ENCODE measurements at places on chromosomes 16 and 17.

DNA sequence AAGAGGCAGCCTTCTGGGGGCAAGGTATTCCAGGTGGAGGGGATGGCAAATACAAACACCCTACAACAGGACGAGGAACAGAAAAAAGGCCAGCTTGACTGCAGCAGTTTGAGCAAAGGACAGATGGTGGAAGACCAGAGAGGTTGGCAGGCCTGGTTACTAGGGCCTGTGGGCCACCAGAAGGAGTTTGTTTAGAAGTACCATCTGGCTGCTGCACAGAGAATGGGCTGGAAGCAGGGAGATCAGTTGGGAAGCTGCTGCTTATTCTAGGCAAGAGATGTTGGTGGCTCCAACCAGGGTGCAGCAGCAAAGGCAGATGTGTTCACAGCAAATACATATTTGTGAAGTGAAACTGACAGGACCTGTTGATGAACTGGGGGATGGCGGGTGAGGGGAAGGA lies 2.9 kb upstream of the YPEL2 start:
- no peak for DNase-seq

GRCh38 chr16:23857881-23858269 lies 22.1 kb downstream of the PRKCB start:
- no peak for DNase-seq

GRCh38 chr16:56989988-56990387 lies 631 bp downstream of the NLRC5 start:
- no peak for DNase-seq

DNA sequence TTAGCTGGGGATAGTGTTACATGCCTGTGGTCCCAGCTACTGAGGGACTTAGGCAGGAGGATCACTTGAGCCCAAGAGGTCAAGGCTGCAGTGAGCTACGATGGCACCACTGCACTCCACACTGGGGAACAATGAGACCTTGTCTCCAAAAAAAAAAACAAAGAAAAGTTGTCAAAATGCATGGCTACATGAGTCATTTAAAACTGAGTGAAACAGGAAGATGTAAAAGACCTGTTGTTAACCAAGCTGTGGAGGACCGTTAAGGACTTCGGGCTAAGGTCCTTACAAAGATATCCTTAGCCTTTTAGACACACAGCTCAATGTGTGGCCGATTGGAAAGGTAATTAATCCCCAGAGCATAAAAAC lies 25.1 kb downstream of the ZP2 start:
- no peak for DNase-seq

- no peak for DNase-seq
These were observed 26.1 kb upstream of the HOXB13 start for GRCh38 chr17:48754500-48755261.

- peak; percentile 95 for DNase-seq
These were observed 1.2 kb upstream of the METTL26 start for GRCh38 chr16:637081-638018.

DNA sequence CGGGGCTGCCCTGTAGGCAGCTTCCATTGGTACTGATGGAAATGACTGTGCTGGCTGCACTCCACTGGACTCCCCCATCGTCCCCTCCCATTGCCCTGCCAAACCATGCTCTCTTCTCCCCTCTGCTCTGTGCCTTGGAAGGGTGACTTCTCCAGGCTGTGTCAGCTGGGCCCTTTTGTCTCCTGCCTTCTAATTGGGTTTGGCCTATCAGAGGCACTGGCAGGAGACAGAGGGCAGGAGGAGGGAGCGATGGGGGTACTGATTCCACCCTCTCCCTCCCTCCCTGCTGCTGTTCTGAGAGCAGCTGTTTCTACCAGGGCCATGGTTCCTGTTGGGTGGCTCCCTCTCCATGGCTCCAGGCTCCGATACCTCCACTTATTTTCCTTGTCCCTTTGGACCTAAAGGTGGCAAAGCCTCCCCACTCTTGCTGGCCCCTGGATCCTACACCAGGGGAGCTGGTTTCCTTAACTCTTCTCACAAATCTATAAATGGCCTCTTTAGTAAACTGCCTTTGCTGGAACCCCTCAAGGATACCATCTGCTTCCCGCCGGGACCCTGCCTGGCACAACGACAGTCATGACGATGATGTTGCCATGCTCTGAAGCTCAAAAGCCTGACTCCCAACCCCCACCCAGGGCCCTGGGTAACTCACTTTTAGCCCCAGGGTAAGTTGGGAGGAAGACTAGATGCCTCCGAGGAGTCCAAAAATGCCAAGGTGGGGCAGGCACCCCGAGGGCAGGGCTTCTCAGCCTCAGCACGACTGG lies 123.8 kb upstream of the RPL38 start:
- no peak for DNase-seq

- no peak for DNase-seq
These were observed 6.6 kb downstream of the TMEM114 start for GRCh38 chr16:8583732-8584131.

- peak; percentile 45 for DNase-seq
These were observed 40.1 kb downstream of the HIC1 start for GRCh38 chr17:2094891-2095535.

DNA sequence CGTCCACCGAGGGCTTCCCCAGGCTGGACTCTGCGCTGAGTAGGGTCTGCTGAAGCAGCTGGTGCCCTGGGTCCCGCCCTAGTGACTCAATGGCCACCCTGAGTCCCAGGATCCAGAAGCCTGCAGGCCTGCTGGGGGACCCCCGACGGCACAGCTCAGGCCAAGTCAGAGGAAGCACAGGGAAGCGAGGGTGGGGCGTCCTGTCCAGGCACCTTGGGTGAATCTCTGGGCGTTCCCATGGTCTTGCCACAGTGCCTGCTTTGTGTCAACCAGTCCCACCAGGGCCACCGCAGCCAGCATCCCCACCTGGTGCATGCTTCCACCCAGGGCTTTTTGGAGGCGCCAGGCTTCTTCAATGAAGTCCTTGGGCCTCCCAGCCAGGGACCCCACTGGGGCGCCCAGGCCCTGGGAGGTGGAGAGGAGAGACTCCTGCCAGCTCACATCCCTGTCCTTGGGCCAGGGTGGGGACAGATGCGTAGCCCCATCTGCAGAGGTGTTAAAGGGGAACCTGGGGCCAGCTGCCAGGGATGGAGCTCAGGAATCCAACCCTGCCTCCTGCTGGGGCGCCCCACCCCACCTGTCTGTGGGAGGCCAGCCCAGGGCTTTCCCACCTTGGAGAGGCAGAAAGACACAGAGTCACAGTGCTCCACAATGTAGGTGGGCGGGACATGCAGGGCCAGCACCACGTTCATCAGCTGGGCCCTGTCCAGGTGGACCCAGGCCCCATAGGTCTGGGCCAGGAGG lies 17.8 kb downstream of the TMEM235 start:
- DNase-seq: no peak

- no peak for DNase-seq
These were observed 4.5 kb downstream of the PCGF2 start for GRCh38 chr17:38743556-38744171.

DNA sequence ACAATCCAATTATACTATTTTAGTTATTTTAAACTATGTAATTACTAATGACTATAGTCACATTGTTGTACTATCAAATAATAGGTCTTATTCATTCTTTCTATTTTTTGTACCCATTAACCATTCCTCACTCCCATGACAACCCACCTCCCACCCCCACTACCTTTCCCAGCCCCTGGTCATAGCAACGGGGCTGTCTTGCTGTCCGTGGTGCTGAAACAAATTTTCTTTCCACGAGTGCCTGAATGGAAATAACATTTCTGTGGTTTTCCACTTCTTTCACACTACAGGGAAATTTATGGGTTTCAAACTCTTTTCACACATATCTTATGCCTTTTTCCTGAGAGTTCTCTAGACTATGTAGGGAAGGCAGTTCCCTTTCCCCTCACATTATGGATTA lies 326.6 kb downstream of the PHKB start:
- DNase-seq: peak; percentile 21

DNA sequence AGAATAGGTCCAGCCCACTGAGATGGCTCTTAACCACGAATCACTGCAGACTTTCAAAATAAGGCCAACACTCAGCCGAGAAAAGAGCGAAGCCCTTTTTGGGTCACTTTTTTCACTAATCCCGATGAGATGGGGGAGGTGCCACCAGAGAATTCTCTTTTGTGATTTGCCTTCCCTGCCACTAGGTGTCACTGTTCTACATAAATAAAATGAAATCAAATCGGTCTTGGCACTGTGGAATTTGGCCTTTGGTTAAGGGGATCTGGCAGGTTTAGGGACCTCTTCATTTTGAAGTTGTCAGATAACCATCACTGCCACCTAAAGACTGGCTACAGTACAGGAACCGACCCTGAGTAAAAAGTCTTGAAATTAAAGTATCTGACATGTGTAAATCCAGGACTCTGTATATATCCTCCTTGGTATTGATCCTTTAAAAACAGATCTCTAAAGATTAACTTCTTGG lies 147.0 kb downstream of the HS3ST4 start:
- peak; percentile 78 for DNase-seq

DNA sequence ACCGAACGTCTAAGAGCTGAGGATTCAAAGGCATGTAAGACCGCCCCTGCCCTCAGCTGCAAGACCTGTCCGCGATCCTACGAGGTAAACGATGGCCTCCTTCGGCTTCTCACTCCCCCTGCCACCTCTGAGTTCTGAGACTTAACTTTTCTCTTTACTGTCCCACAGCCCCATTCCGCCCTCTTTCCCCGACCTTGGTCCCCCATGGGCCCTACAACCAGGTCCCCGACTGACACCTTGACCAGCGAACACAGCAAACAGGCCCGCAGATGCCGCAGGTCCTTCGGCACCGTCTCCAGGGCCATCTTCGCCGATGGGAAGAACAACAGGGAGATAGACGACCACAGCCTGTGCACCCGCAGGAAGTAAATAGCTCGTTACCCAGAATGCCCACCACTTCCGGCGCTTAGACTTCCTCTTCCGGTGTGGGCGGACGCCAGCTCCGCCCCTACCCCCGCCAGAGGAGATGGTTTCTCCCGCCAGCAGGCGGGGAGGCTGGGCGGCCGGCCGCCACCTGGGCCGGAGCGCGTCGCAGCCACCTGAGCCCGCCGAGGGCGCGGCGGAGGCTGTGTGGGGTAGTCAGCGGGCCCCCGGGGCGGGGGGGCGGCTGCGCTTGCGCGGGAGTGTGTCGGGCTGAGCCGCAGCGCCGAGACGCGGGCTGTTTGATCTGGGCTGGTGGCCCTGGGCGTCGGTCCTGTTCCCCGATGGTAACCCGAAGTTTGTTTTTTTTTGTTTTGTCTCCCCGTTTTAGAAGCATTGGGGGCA lies at the start of gene SUPT4H1:
SUPT4H1 (minus strand) TSS at position 371 of the 765 bp plus-strand sequence; CDS start at position 305, 66 bp downstream.
- DNase-seq: peak; percentile 97

GRCh38 chr17:15364615-15365014 lies 23.2 kb upstream of the TEKT3 start:
- DNase-seq: no peak

GRCh38 chr16:72805486-72805885 lies 242.4 kb downstream of the ZFHX3 start:
- DNase-seq: no peak

DNA sequence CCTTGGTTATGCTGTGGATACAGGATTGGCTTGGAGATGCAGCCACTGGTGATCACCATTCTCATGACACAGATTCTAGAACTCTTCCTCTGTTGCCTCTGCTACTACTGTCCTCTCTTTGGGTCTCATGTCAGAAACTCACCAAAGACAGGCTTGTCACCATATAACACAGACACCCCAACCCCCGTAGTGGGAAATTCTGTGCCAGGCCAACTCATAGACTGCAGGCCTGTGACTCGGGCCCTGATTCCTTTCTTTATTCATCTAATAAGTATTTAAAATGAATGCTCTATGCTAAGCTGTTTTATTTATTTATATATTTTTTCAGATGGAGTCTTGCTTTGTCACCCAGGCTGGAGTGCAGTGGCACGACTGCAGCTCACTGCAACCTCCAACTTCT lies 9.5 kb downstream of the CYB5D2 start:
- no peak for DNase-seq

- DNase-seq: no peak
These were observed 42.3 kb upstream of the HNF1B start for GRCh38 chr17:37787055-37787757.

- DNase-seq: peak; percentile 85
These were observed 1.7 kb downstream of the KANSL1 start for GRCh38 chr17:46191322-46192188.

- DNase-seq: no peak
These were observed 5.2 kb downstream of the FLCN start for GRCh38 chr17:17231621-17232302.

- DNase-seq: no peak
These were observed 87.6 kb downstream of the CFDP1 start for GRCh38 chr16:75345711-75346110.

GRCh38 chr16:50747207-50747956 lies 5.5 kb downstream of the CYLD start:
- peak; percentile 84 for DNase-seq

DNA sequence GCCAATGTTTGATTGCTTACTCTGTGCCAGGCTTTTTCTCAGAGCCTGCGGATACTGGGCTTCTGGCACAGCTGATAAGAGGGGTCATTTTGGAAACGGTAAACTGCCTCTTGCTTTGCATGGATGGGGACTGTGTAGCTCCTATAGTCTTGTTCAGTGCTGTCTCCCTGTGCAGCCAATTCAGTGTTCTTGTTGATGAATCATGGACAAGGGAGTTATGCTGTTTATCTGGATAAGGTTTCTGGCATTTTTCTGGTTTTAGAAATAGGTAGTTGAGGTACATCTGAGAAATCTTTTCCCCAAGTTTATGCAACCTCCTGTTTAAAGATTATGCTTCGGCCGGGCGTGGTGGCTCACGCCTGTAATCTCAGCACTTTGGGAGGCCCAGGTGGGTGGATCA lies 16.7 kb upstream of the TANGO6 start:
- peak; percentile 37 for DNase-seq

- no peak for DNase-seq
These were observed 17.0 kb downstream of the LSM12 start for GRCh38 chr17:44049294-44050060.

GRCh38 chr17:62720126-62720850 lies 87.8 kb downstream of the MARCHF10 start:
- DNase-seq: peak; percentile 46

- DNase-seq: no peak
These were observed 135.7 kb upstream of the FOXF1 start for GRCh38 chr16:86374603-86375130.

- DNase-seq: peak; percentile 75
These were observed 75.5 kb upstream of the IRX6 start for GRCh38 chr16:55248494-55248893.

DNA sequence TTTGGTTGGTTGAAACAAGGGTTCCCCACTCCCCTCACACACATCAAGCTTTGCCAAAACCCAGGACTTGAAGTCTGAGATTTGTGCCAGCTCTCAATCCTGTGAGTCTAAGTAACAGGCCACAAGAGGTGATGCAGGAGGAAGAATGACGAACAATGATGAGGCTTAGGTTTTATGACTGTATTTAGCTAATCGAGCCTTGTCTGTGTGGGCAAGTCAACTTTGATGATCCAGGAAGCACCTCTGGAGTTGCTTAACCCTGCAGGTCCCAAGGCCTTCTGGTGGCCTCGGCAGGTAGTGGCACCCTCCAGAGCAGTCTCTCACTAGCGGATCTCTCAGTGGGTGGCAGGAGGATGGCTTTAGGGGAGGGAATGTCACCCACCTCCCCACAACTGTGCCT lies 28.7 kb downstream of the CDK5RAP3 start:
- no peak for DNase-seq

- DNase-seq: peak; percentile 63
These were observed 141.4 kb downstream of the SOCS1 start for GRCh38 chr16:11114366-11115164.

All from hematopoietic multipotent progenitor cell treated with erythropoietin and hydrocortisone succinate and interleukin-3 and kit ligand, for 4 days (in vitro differentiated cells).